Activated CD8-positive, alpha-beta memory T cell treated with anti-CD3 and anti-CD28 coated beads for 48 hours (primary cell): ENCODE measurements at places on chromosomes 3 and 15.

DNA sequence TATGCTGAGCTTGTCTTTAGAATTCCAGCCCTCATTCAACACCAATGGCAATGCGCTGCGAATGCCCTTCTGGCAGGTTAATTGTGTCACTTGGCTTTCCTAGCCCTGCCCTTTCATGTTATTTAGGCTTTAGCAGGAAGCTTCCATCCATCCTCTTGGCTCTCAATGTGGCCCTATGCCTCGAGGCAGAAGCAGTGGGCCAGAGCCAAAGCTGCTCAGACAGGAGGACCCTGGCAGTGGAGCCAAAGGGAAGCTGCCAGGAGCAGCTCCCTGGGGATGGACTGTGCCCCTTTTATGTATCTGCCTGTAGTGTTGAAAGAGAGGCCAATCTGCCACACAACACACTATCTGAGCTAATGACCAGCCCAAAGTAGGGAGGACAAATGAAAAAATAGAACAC, 376.4 kb downstream of the CTNNB1 start:
- no peak for DNase-seq

- DNase-seq, result no peak
Measured at GRCh38 chr3:56373386-56373785, 94.9 kb downstream of the ERC2 start.

DNA sequence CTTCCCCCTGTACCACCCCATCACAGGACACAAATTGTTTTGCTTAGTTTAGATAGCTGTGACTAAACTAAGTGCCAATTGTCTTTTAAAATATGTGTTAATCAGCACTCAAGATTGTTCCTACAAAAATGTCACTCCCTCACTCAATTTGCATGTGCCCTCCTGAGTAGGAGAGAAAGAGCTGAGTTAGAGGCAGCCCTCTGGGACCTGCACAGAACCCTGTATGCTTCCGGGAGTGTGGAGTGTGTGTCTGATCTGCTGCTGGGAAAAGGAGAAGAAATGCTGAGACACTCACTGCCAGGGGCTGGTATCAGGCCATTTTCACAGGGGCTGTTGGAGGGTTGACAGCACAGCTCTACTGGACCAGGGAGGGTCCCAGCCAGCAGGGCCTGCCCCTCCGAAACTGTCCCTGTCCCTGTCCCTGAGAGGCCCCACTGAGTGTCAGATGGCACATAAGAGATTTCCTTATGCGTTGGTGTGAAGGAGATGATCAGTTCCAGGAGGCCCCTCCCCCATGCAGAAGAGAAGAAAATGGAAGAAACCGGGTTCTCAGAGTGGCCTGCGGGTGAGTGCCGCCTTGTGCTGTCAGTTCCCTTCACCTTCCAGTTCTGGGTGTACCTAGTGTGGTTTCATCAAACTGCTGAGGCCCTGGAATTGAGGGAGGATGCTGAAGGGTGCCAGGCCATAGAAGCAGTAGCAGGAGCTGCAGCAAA, 3.9 kb upstream of the B3GNT5 start:
- DNase-seq, result no peak

- DNase-seq, result no peak
Measured at GRCh38 chr3:171127611-171128010, 101.1 kb upstream of the SLC2A2 start.

DNA sequence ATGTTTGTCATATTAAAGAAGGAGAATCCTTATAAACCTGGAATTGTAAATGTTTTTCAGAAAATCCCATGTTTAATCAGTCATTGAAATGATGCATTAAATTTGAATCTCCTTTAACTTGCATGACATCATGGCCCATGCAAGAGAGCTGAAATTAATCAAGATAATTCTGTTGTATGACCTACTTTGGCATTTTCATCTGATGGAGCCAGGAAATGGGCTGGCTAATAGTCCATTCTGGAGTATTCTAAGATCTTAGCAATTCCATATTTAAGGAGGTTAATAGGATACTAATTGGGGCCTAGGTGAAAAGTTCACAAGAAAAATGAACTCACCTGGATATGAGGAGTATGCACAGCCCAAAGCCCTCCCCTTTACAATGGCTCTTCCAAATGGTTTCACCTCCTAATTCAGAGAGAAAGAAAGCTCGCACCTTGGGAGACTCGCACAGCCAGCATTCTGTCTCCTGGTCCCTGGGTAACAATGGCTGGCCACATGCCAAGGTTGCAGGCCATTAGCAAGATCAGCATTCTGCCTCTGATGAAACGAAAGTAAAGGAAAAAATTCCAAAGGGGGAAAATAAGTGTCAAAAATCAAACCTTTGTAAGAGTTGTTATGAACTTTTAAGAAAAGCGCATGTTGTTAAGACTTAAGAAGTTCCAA, 786.4 kb downstream of the MCTP2 start:
- DNase-seq, result no peak

DNA sequence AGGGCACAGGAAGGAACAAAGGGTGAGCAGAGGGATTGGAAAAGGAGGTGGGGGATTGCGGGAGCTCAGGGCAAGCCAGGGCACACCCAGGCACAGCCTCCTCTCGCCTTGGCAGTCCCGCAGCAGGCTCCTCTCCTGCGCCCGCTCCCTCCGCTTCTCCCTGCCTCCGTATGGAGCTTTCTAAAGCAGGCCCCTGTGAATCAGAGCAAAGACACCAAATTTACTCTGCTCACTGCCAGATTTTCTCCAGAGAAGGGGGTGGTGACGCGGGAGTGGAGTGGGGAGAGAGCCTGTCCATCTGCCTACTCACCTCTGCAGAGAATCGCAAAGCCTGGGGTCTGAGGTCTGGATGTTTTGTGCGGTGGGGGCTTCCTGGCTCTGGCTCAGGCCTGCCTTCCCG, 20.0 kb downstream of the ATP2B2 start:
- no peak for DNase-seq

GRCh38 chr3:13240928-13241618, 167.8 kb upstream of the IQSEC1 start:
- DNase-seq, result no peak
